NCI-H510A (cell line): ENCODE measurements at places on chromosomes 1 and 21.

- no peak for DNase-seq
Measured at GRCh38 chr1:41474490-41475271, 9.8 kb downstream of the EDN2 start.

DNA sequence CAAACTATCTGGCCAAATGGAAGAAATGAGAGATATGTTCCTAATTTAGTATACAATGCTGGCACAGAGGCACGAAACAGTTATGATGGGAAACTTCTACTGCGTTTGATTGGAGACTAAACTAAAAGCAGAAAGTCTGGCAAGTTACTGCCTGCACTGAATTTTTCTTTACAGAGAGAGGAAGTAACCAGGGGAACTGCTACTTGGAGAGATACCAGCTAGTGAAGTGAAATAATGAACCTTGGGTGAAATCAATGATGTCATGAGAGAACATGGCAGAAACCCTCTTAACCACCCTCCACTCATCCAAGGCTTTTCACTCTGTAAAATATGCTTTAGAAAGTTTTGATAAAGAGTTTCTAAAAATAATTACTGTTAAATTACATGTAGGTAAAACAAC lies 29.3 kb downstream of the NIBAN1 start:
- no peak for DNase-seq

DNA sequence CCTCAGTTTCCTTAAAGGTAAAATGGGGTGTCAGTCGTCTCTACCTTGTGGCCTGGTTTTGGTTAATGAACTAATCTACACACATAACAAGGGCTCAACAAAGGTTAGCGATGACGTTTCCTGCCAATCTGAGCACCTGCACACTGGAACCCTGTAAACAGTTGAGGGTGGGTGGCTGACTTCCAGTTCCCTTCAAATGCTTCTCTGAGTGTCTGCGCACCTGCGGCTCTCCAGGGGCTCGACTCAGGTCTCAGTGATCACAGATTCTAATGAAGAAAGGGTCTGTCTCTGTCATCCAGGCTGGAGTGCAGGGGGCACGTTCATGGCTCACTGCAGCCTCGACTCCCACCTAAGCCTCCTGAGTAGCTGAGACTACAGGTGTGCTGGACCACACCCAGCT lies 3.3 kb upstream of the AGPAT3 start:
- DNase-seq, result peak; percentile 40

GRCh38 chr1:243393096-243393495 lies 137.3 kb downstream of the SDCCAG8 start:
- no peak for DNase-seq

DNA sequence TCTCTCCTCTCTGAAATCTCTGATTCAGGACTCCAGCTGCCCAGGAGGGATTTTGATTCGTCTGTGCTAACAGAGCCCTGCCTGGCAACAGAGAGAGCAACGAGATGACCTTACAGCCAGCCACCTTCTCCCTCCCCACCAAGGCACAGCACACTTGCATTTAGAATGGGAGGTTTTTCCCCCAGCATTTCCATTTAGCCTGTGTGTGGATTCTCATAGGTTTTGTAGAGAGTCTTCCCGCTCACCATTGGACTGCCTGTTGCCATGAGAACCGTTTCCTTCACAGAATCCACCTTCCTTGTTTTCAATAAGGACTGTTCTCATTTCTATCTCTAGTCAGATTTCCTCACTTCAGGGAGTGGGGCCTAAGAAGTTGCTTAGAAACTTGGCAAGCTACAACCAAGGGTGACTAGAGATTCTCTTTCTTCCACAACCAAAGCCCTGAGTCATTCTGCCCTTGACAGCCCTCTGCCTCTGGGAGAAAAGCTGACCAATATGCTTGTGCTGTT lies 5.8 kb upstream of the IKBKE start:
- no peak for DNase-seq
